ENCODE measurements at places on chromosomes 4 and X.

GRCh38 chr4:188781655-188782054 lies 642.4 kb downstream of the TRIML1 start:
- DNase-seq = no peak

DNA sequence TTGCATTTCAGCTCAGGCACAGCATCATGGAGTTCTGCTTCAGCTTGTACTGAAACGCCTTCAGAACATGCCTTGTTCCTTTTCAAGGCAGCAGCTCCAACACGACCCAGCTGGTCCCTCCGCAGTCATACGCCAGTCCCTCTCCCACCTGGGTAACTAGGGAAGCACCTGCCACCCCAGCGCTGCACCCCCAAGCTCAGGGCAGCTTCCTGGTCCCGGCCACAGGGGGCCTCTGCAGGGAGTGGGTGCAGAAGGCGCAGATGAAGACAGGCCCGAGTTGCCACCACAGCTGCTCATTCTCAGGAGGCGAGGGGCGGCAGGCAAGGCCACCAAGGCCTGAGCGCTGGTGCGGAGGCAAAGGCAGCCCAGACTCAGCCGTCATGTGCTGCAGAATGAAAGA lies 21.8 kb downstream of the WDR1 start:
- no peak for DNase-seq

DNA sequence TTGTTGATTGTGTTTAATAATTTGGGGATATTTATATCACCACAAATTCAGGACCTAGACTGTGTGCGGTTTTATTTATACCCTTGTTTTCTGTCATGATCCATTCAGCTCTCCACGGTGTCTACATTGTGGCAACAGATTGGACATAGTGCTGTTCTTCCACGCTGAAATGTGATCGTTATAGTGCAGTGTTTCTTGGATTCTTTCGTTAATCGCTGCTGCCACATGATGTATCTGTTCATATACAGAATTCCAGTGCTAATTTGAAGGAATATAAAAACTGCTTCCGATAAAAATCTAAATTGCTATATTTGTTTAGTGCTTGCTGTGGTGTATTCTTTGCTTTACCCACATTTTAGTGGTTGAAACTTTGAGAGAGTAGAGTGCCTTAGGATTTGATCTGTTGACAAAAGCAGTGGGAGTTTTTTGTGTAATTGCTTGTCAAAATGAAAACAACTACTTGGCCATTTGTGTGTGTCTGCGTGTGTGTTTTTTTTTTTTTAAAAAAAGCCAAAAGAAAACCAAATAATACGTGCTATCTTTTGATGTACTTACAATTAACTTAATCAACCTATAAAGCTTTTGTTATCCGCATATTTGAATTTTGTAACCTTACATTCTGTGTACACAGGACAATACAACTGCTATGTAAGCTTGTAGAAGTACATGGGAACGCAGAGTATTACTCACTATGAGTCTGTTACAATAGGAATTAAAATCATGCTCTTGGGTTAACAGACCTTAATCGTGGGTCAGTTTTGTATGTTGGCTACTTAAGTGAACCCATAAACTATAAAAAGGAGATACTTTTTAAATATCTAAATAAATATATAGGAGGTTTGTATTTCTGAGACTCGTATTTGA lies 353.3 kb downstream of the ARHGAP24 start:
- no peak for DNase-seq

- no peak for DNase-seq
Observed at GRCh38 chr4:6474705-6475457, 2.5 kb upstream of the PPP2R2C start.

DNA sequence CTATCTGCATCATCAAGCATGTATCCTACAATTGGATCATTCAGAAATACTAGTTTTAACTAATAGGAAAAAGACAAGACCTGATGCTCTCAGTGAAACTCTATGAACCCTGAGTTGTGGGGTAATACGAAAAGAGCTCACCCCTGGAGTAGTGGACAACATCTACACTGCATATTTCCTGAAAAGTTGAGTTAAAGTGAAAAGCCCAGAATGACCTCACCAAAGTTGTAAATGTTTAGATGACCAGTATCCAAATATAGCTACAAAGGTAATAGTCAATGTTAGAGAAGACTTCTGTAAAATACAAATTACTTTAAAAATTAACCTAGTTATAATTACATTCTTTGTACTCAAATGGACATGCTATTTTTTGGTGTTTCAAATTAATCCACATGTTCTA lies 52.8 kb upstream of the SRPX start:
- no peak for DNase-seq

GRCh38 chr4:185232370-185232769 lies 23.0 kb downstream of the SNX25 start:
- DNase-seq = no peak

GRCh38 chrX:104419211-104419610 lies 146.8 kb upstream of the IL1RAPL2 start:
- DNase-seq = no peak

GRCh38 chrX:107982356-107982755 lies at the start of gene TEX13B:
TSS of gene TEX13B (minus strand) at chrX:107982370. CDS start at chrX:107982127, 243 bp downstream.
- DNase-seq = no peak

GRCh38 chr4:83389037-83389720 lies 54.5 kb upstream of the HPSE start:
- no peak for DNase-seq

GRCh38 chr4:158649111-158649680 lies 22.5 kb downstream of the C4orf46 start:
- DNase-seq = no peak

- no peak for DNase-seq
Observed at GRCh38 chrX:112163906-112164305, 81.3 kb upstream of the TRPC5 start.

GRCh38 chrX:116379854-116380253 lies 56.6 kb upstream of the SLC6A14 start:
- DNase-seq = no peak

DNA sequence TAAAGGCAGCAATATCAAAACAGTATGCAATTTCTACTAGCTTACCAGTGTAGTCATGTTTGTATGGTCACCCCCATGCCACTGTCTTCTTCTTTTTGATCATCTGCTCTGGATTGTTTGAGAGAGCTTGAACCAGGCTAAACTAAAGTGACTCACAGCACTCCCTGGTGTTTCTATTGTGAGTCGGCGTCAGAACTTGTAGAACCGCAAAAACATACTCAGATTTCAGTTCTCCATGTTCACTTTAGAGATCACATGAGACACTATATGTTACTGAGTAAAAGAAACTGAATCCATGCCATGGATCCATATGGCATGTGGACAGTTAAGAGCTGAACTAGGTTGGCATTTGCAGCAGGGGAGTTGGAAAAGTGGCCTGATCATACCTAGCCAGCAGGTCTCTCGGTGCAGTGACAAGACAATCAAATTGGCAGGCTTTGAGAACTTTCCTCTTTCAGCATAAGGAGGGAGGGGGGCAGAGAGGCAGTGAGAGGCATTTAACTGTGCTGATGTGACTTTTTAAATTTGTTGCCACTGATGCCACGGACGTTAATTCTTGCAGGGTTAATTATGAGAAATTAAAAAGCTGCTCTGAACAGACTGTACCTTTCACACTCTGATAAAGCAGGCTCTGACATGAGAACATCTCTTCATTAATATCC lies 88.4 kb downstream of the AFF2 start:
- no peak for DNase-seq

DNA sequence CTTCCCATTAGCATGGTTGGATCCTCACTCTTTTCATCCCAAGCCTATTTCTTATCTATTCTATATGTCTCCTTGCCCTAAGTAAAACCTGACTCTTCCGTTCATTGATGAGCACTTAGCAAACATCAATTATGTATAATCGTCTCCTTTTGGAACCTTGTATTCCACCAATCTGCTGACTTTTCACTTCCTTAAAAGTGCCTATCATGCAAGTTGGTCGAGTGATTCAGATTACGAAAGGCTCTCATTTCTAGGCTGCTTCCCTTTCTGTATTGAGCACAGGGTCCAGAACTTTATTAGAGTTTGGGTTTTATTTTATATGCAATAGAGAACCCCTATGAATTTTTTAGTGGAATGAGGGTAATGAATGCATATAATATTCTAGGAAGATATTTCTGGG lies 27.1 kb upstream of the ALB start:
- no peak for DNase-seq

- DNase-seq = no peak
Observed at GRCh38 chr4:25770847-25771246, 91.9 kb downstream of the SEL1L3 start.

DNA sequence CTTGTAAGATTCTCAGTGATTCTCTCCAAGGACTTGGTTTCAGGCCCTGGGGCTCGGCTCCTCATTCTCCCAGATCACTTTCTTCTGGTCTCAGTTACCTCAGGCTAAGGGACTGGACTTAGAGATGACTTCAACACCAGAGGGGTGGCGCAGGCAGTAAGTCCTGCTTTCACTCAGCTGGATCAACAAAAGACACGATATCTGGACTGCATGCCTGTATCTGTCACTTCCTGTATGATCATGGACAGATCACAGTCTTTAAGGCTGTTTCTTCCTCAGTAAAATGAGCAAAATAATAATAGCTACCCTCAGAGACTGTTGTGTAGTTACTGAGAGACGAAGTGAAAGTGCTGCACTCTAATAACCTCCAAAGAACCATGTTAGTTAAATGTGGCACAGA lies 19.5 kb upstream of the CXCR3 start:
- DNase-seq = no peak

DNA sequence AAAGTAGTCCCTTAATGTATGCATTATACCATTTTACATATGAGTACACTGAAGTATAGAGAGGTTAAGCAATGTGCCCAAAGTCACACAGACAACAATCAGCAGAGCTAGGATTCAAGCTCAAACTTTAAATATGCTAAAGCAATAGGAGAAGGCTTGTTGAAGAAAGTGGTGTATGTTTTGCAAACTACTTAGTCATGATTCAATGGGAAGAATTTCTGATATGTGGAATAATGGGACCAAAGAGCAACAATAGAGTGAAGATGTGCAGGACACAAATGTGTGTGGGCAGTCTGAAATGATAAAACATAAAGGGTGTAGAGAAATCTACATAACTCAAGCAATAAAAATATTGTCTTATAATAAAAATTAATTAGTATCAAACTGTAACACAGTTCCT lies 109.0 kb upstream of the ARSJ start:
- DNase-seq = no peak

DNA sequence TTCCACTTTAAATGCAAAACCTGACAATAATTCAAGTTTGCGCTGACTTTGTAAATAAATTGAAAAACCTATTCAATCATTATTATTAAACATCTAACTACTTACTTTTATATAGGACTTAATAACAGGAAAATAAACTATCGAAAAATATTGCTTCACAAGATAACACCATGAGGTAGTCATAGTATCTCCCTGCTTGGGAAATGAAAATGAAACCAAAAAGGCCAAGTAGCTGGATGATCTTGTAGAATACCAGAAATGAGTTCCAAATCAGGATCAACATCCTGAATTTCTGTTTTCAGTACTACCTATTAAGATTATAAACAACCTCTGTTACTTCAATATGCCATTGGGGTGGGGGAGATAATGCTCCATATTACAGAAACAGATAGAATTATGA lies 58.9 kb downstream of the CHIC2 start:
- no peak for DNase-seq

DNA sequence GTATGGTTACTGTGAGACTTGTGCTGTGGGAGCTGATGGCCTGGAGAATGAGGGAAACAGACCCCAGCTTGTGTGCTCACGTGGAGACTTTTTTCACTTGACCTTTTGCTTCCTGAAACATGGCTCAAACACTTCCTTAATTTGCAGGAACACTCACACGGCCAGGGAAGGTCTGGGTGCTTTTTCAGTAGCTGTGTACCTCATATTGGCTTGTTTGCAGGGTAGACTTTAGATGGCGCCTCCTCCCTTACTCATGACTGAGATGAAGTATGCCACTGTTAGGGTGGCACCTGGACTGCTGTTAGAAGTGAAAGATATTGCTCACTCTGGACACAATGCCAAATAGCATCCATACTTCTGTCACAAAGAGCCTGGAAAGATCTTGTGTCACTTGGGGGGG lies 75.7 kb upstream of the WDR1 start:
- no peak for DNase-seq

DNA sequence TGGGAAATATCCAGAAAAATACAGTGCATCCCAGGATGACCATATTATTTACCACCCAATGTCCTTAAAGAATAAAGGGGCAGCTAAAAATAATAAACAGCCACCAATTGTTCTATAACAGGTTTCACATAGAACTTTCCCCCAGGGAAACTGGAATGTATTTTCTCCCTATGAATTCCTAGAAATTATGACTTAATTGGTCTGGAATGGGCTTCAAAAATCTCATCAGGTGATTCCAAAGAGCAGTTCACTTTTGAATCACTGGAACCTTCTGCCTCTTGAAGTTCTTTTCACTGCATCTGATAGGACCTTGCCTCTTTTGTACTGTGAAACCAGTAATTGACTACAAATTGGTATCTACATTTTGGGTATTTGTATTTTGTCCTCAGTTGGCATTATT lies 119.3 kb downstream of the ZNF330 start:
- DNase-seq = no peak

GRCh38 chrX:54931107-54931506 lies 10.5 kb downstream of the TRO start:
- no peak for DNase-seq

DNA sequence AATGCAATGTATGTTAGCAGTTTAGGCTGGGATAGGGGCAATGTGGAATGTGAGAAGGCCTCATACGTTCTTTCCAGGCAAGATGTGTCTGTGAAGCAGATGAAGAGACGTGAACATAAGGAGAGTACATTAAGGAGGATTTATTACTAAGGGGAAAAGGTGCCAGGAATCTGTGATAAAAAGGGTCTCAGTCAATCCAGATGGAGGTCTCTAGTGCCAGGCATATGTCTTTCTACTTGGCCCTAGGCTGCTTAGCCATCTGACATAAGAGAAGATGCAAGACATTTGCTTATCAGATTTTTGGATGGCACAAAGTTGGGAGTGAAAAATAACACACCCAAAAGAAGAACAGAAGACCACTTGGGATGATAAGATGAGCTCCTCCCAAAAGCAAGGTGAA lies 93.0 kb upstream of the PRKG2 start:
- no peak for DNase-seq

DNA sequence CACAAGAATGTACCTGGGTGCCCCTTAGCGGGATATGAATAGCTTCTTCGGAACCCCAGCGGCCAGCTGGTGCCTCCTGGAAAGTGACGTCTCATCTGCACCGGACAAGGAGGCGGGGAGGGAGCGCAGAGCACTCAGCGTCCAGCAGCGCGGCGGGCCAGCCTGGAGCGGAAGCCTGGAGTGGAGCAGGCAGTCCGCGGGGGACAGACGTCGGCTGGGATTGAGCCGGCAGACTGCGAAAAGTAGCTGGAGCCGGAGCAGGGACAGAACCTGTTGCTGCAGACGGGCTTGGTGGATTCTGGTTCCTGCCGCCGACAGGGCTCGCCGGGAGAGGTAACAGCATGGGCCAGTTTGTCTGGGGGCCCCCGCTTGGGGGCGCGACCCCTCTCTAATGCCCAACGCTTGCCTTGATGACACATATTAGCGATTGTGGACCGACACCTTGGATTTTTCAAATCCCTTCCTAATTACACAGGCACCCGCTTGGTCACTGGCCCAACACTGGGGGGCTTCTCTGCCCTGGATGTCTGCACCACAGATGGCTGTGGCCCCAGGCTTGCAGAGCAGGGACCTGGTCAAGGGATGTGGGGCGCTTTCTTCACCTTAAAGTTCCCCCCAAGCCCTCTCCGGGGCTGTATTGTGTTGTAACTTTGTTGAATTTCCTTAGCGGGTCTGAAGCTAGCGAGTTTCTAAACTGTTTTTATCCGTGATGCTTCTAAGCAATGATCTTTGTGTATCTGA lies at the start of gene NPFFR2:
TSS of gene NPFFR2 (plus strand) at position 133 of the 741 bp plus-strand sequence. CDS start 96,592 bp downstream, outside the sequence.
- no peak for DNase-seq

GRCh38 chr4:54439831-54440243 lies 210.7 kb downstream of the PDGFRA start:
- DNase-seq = no peak

GRCh38 chr4:147481577-147482109 lies 746 bp downstream of the EDNRA start:
- no peak for DNase-seq

Measured in GM12891 (cell line).